Stimulated activated naive CD8-positive, alpha-beta T cell treated with anti-CD3 and anti-CD28 coated beads, Interleukin-15, Interleukin-2, amounts not matched to agents 100 U/mL and 50 U/mL, for 24 hours (primary cell): ENCODE measurements at places on chromosomes 6 and 20.

DNA sequence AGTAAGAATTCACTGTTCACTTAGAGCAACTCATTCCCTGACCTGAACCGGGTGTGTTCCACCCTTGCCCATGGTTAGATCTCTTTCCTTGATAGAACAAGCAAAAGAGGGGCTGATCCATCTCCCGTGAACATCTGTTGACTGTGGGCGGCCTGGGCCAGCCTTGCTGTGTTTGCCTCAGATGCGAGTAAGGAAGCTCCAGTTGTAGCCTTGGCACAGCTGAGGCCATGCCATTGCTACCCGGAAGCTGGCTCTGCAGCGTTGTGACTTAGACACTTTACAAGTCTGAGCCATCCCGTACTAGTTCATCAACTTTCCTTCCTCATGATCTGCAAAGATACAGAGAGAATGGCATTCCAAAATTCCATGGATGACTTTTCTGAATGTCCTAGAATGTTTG, 139.0 kb downstream of the MAP3K4 start:
- DNase-seq = no peak

GRCh38 chr20:12641619-12642018, 367.2 kb upstream of the SPTLC3 start:
- no peak for DNase-seq

GRCh38 chr6:166483573-166484250, 101.0 kb upstream of the MPC1 start:
- no peak for DNase-seq

GRCh38 chr6:170208182-170208601, 82.7 kb downstream of the DLL1 start:
- DNase-seq = no peak

GRCh38 chr20:17961587-17961940, 7.0 kb downstream of the SNX5 start:
- no peak for DNase-seq

- DNase-seq = no peak
Observed at GRCh38 chr6:165562421-165563090, 100.5 kb downstream of the PDE10A start.
